ENCODE measurements at places on chromosomes 5 and 9.

- no peak for DNase-seq
Observed at GRCh38 chr5:108141676-108142075, 240.2 kb downstream of the FBXL17 start.

GRCh38 chr9:38482918-38483592, 58.8 kb upstream of the IGFBPL1 start:
- DNase-seq = no peak

- peak; percentile 1 for DNase-seq
Observed at GRCh38 chr5:152560512-152561137, 155.5 kb upstream of the NMUR2 start.

GRCh38 chr5:72600391-72600981, 93.3 kb upstream of the ZNF366 start:
- no peak for DNase-seq

DNA sequence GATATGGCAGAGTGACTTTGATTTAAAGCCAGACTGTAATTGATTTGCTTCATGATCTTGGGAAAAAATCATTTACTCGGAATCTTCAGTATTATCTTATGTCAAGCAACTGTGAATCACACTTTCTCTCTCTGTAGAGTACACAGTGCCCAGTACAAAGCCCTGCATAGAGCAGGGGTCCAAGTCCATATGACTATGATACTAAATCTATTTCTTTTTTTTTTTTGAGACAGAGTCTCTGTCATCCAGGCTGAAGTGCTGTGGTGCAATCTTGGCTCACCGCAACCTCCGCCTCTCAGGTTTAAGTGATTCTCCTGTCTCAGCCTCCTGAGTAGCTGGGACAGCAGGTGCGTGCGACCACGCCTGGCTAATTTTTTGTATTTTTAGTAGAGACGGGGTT, 194.8 kb upstream of the SEMA6A start:
- DNase-seq = no peak

- no peak for DNase-seq
Observed at GRCh38 chr5:121429761-121430160, 421.9 kb upstream of the FTMT start.

GRCh38 chr9:137140151-137141012, 1.4 kb downstream of the GRIN1 start:
- DNase-seq = no peak

DNA sequence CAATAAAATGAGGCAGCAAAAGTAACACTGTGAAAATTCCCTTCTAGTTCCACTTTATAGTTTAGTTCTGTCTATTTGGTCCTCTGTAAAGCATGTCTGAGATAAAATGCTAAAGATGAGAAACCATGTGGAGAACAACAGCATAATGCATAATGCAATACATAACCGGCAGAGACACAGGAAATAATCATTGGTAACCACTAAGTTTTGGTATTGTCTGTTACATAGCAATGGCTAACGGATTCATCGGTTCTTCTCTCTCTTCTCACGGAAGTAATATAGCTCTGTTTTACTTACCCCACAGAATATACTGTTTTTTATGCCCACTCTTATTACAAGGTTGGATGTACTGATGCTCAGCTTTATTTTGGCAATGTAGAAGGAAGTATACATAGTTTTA, 158.9 kb downstream of the FAM174A start:
- no peak for DNase-seq

DNA sequence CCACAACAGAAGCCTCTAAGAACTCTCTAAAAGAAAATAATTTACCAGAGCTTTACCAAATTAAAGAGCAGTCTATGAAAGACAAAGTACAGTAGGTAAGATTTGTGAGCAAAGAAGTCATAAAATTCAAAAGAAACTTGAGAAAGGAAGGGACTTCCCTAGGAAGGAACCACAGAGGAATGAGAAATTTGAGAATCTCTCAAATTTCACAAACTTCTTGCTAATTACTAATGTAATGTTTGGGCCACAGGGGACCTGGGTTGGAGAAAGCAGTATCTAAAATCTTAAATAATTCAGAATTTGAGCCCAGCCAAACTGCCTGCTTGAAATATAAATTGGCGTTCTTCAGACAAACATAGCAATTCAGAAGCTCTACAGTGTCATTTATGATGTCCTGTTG, 225.0 kb upstream of the PRR16 start:
- DNase-seq = no peak

DNA sequence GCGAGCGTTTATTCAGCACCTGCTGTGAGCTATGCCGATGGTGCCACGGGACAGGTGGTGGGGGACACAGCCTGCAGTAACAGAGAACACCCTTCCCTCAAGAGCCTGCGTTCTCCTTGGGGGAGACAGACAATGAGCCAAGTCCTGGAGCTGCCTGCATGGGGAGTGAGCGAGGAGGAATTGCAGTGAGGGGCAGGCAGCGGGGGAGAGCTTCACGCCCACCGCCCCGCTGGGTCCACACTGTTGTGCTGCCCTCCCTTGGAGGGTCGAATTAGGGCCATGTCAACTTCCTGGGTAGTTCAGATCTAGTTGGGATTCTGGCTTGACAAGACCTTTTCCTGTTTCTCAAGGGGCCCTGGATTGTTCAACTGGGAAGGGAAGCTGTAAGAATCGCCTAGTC, 55.5 kb upstream of the N4BP3 start:
- no peak for DNase-seq

DNA sequence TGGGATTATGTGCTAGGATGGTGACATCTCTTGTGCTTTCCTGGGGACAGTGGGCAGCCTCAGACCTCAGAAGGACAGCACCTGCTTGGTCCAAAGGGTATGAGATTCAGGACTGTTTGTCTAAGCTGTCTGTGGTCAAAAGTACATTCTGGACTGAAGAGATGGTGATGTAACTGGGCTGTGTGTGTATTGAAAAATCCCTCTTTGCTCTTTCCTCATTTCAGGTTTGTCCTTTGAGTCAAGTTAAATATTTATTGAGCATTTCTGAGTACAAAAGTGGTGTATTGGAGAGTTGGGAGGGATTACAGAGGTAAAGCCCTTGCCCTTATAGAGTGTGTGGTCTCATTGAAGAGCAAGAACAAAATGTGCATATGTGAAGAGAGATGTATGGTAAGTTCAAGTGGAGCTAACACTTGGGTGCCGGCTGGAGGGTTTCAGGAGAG, 46.7 kb downstream of the RCL1 start:
- no peak for DNase-seq

- no peak for DNase-seq
Observed at GRCh38 chr9:132931178-132931735, 13.2 kb downstream of the TSC1 start.

GRCh38 chr5:6195711-6196358, 182.5 kb downstream of the MED10 start:
- DNase-seq = no peak

- no peak for DNase-seq
Observed at GRCh38 chr9:2729721-2730120, 12.4 kb downstream of the KCNV2 start.

- no peak for DNase-seq
Observed at GRCh38 chr9:77495834-77496671, 152.1 kb downstream of the GNA14 start.

GRCh38 chr5:68932830-68933434, 160.9 kb upstream of the SLC30A5 start:
- no peak for DNase-seq

DNA sequence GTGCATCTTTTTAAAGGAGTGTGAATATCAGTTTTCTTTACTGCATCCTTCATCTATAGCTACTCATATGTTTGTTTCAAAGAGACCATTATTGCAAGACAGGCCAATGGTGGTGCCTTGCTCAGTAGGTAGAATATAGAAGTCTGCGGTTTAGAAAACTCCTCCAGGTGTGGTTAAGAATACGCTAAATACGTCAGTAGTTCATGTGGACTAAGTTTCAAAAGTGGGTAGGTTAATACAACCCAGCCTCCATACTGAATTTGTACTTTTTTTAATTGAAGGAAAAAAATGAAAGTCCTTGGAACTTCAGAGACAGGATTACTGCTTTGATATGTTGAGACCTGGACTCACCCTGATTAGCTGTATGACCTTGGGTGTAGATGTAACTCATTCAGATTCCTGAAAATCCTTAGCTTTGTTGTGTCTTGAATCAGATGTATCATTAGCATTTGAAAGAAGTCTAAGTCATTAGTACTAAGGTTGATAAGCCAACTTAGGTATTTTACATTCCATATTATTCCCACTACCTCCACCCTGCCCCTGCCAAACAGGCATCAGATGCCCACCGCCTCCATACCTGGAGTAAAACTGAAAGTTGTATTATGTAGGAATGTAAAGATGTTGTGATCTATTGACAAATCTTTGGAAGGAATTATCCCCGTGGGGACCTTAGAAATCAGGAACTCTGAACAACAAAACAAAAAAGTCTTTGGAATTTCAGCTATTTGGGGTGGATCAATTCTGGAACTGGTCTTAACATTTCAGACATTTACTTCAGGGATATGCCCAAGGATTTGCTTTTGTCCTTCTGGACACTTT, 6.1 kb downstream of the BASP1 start:
- no peak for DNase-seq

- DNase-seq = no peak
Observed at GRCh38 chr5:133875179-133875578, 93.2 kb downstream of the C5orf15 start.

DNA sequence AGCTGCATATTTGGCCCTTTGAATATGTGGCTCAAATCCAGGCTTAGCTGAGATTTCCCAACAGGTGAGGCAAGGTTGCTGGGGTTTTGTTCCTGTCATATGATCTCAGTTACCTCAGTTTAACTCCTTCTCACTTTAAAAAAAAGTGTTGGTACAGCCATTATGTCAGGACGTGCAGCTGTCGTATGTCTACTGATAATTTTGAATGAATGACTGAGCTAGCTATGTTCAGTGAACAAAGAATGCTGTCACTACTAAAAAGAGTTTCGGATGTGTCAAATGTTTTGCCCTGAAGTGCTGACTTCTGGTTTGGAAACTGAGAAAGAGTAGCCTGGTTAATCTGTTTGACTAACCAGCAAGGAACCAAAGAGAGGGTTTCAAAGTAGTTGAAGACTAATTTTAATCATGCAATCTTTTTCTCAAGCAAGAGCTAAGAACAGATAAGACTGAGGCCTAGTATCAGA, 106.3 kb upstream of the NR3C1 start:
- DNase-seq = no peak

- DNase-seq = no peak
Observed at GRCh38 chr5:64792469-64792868, 23.7 kb downstream of the CWC27 start.

- DNase-seq = no peak
Observed at GRCh38 chr5:100322483-100322882, 212.7 kb upstream of the FAM174A start.

GRCh38 chr5:142527664-142528295, 158.1 kb downstream of the FGF1 start:
- DNase-seq = no peak

- DNase-seq = no peak
Observed at GRCh38 chr5:171840066-171840465, 54.4 kb downstream of the SMIM23 start.

DNA sequence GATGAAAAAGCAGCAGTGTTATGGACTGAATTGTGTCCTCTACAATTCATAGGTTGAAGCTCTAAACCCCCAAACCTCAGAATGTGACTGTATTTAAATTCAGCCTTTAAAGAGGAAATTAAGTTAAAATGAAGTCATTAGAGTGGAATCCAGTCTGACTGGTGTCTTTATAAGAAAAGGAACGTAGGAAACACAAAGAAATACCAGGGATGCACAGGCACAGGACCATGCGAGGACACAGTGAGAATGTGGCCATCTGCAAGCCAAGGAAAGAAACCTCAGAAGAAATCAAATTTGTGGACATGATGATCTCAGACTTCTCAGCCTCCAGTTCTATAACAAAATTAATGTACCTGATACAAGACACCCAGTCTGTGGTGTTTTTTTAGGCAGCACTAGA, 971.2 kb upstream of the CDH9 start:
- no peak for DNase-seq

GRCh38 chr5:1656271-1656975, 132.7 kb upstream of the LPCAT1 start:
- DNase-seq = no peak

GRCh38 chr9:132082188-132082587, 2.5 kb upstream of the MED27 start:
- no peak for DNase-seq

GRCh38 chr5:120298981-120299380, 165.1 kb upstream of the PRR16 start:
- no peak for DNase-seq

- no peak for DNase-seq
Observed at GRCh38 chr5:177081859-177082258, 4.9 kb upstream of the FGFR4 start.

- peak; percentile 93 for DNase-seq
Observed at GRCh38 chr5:127959152-127959764, 124.3 kb upstream of the SLC12A2 start.

GRCh38 chr5:107074996-107075395, 595.7 kb downstream of the EFNA5 start:
- no peak for DNase-seq

- no peak for DNase-seq
Observed at GRCh38 chr5:181198905-181199519, 6.0 kb downstream of the TRIM7 start.

DNA sequence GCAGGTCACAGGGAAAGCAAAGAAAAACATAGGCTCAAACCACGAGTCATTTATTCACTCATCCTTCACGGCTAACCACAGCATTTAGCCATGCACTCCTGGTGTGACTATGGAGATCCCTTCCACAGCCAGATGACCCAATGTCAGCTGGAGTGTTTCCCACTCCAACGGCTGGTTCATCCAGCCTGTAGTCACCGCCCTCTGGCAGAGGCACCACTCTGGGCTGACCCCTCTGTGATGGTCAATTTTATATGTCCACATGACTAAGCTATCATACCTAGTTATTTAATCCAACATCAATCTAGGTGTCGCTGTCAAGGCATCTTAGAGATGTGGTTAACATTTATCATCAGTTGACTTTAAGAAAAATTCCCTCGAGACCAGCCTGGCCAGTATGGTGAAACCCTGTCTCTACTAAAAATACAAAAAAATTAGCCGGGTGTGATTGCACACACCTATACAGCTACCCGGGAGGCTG, 9.5 kb upstream of the PHF19 start:
- peak; percentile 49 for DNase-seq

- DNase-seq = no peak
Observed at GRCh38 chr5:138351517-138351916, 968 bp upstream of the KDM3B start.

DNA sequence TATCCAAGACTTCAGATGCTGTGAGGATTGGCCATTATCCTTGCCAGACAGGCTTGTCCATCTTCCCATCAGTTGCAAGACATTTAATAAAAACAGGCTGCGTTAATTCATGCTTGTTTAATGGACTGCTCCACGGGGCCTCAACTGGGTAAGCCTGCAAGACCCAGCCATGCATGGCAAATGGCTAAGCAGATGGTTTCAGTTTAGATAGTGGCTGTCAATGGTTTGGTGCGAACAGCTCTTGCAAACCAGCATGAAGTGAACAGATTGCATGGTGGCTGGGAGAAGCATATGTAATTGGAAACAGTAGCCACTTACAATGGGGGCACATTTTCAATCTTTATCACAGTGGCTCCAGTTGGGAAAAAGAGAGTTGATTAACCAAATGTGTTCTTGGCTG, 628.2 kb upstream of the KLF4 start:
- DNase-seq = no peak

DNA sequence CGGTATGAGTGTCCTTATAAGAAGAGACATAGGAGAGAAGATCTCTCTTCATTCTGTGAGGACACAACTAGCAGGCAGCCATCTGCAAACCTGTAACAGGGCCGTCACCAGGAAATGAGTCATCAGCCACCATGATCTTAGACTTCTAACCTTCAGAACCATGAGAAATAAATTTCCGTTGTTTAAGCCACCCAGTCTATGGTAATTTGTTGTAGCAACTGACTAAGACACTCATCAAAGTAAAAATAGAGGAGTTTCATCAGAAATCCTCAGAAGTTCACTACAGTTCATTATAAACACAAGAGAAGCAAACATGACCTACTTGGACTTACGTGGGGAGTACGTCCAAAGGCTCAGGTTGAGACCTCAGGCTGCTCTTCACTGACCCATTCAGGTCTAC, 357.7 kb downstream of the SEMA5A start:
- DNase-seq = no peak
